ENCODE measurements at places on chromosomes 1 and 21. TPM values are rescaled to one million over a fixed set of nuclear protein-coding genes. Genes with fewer than 3 reads are reported as not detected.

DNA sequence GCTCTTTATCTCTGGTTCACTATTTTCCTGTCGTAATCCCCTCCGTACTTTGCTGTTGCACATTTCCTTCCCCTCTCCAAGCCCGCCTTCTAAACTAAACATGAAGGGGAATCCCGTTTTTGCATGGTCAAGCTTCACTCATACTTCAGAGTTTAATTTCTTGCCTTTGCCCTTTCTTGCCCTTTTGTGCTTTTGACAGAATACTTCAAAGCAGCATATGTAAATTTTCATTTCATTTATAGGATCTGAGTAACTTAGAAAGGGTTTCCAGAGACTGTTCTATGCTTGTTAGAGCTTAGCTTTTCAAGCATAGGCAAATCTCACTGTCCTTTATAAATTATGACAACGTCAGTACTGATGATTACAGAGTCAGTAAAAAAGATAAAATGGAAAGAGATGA lies 27.7 kb downstream of the SPATA45 start:
- no peak for DNase-seq

GRCh38 chr1:119002028-119002686 lies 14.0 kb upstream of the TBX15 start:
- DNase-seq, result no peak

- no peak for DNase-seq
Observed at GRCh38 chr1:84356881-84357280, 41.4 kb upstream of the DNASE2B start.

DNA sequence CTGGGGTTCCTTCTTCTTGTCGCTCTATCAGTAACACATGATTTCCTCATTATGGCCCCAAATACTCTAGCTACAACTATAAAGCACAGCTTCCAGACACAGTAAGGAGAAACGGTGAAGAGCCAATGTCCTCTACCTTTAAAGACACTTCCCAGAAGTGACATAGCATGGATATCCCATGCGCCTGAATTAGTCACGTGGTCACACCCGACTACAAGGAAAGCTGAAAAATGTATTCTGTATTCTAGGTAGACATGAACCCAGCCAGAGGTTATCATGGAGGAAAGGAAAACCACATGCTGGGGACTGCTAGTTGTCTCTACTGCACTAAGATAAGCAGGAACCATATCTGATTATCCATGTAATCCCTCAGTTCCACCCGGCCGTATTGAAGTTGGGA lies 244.3 kb downstream of the LMX1A start:
- no peak for DNase-seq

- DNase-seq, result no peak
Observed at GRCh38 chr1:202367271-202367670, 18.8 kb downstream of the PPP1R12B start.

DNA sequence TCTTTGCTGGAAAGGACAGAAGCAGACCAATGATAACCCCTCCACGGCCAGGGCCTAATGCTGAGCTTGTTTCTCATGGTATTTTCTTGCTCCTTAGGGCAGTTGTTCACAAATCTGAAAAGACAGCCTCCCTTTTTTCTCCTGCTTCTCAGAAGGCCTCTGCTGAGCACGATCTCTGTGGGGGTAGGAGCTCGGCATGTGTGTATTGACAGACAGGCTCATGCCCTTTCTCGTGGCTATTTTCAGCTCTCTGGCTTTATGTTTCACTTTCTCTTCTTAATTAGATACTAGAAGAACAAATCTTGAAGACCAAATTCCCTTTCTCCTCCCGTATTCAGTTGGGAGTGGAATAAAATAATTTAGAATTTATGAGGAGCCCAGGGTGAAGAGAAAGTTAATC lies 768 bp upstream of the RIIAD1 start:
- no peak for DNase-seq

GRCh38 chr1:246280551-246280950 lies 226.5 kb downstream of the SMYD3 start:
- no peak for DNase-seq

- DNase-seq, result no peak
Observed at GRCh38 chr1:62209931-62210595, 15.4 kb downstream of the L1TD1 start.

The IFNLR1 gene
- 0.32 TPM for total RNA-seq
